Glomerular endothelial cell (primary cell): ENCODE measurements at places on chromosomes 1 and 21. TPM values are rescaled to one million over a fixed set of nuclear protein-coding genes. Genes with fewer than 3 reads are reported as not detected.

- DNase-seq = no peak
Measured at GRCh38 chr21:39386194-39386593, 37.3 kb upstream of the HMGN1 start.

- no peak for DNase-seq
Measured at GRCh38 chr1:2158272-2158671, 36.3 kb downstream of the FAAP20 start.

GRCh38 chr1:223352944-223353343 is 11.0 kb downstream of the SUSD4 start:
- no peak for DNase-seq

DNA sequence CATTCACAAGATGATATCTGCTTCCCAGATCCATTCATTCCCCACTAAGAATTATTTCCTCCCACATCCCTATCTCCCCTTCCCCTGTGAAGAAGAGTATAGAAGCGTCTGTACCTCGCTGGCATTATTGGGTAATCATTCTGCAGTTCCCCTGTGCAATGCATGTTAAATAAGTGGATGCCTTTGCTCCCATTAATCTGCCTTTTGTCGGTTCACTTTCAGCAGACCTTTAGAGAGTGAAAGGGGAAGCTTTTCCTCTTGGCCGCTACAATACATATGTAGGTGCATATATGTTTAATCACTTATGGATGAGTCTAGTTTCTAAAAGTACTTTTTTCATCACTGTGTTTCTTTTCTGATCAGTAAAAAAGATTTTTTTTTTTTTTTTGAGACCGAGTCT is 7.0 kb downstream of the CLCN6 start:
- no peak for DNase-seq

GRCh38 chr1:87089823-87090222 is 175.4 kb downstream of the HS2ST1 start:
- DNase-seq = no peak

- DNase-seq = no peak
Measured at GRCh38 chr1:158059984-158060383, 66.5 kb downstream of the KIRREL1 start.

DNA sequence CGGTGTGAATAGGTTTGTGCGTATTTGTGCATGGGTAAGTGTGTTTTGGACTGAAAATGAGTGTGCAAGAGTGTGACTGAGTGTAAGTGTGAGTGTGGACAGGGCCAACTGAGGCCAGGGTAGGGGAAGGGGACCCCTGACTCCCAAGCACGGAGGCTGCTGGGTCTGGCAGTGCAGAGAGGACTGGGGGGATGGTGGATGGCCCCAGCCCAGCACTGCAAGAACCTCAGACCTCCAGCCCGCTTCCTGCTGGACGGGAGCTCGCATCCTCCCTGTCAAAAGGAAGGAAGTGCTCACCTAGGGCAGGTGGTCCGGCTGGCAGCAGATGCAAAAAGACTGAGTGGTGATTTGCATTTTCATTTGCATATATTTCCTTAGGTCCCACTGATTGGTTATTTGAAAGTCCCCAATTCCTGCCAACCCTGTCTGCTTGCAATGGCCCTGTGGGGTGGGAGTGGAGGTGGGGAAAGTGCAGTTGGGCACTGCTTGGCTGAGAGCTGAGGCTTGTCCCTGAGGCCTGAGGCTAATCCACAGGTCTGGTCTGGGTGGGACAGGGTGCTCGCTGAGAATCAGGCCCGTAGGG is 42.8 kb upstream of the CASZ1 start:
- no peak for DNase-seq

DNA sequence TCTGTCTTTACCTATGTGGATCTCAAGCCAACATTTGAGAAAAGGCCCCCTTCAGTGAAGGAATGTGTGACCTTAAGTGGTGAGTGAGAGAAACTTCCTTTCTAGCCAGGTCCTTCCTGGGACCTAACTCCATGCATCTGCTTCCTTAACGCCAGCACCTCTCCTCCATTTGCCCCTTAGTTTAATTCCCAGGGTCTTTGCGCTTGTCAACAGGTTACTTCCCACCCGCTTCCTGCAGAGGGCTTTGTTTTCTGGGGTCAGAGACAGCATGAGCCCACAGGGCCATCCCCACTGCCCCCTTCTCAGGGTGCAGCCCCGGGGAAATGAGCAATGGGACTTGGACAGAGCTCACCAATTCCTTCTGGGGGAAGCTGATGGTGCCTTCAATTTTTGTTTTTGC is 54.8 kb downstream of the EVA1C start:
- no peak for DNase-seq

- no peak for DNase-seq
Measured at GRCh38 chr1:89451011-89451410, 73.6 kb upstream of the LRRC8B start.

- no peak for DNase-seq
Measured at GRCh38 chr21:45162809-45163208, 88.4 kb downstream of the ADARB1 start.

DNA sequence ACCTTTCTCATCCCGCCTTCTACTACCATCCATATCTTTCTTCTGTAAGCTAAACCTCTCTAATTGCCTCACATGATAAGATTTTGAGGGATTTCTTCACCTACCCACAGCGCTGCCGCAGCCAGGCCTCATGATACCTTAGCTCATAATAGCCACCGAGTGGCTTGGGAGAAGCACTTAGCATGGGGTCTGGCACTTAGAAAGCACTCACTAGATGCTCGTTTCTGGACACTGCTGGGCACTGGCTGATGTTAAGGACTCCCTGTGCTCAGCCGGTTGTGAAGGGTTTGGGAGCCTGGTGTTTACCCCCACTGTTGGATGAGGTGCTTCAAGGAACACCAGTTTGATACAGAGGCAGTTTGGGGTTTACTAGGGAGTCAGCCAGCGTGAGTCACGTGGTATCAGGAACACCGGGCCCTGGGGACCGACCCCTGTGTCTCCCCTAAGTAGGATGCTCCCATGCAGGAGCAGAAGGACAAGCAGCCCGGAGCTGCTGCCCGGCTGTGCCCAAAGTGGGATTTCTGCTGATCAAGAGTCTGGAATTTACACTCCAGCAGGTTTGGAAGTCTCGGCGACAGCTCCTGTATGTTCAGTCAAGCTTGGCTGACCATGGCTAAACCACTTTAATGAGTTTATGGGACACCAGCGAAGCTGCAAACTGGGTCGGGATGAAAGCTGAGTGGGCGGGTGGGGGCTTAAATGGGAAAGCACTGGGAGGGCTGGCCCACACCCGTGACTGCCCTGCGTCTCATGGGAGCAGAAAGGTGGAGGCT is 63.3 kb downstream of the GALNT2 start:
- DNase-seq = no peak

- DNase-seq = no peak
Measured at GRCh38 chr1:100485855-100486258, 52.1 kb upstream of the GPR88 start.

DNA sequence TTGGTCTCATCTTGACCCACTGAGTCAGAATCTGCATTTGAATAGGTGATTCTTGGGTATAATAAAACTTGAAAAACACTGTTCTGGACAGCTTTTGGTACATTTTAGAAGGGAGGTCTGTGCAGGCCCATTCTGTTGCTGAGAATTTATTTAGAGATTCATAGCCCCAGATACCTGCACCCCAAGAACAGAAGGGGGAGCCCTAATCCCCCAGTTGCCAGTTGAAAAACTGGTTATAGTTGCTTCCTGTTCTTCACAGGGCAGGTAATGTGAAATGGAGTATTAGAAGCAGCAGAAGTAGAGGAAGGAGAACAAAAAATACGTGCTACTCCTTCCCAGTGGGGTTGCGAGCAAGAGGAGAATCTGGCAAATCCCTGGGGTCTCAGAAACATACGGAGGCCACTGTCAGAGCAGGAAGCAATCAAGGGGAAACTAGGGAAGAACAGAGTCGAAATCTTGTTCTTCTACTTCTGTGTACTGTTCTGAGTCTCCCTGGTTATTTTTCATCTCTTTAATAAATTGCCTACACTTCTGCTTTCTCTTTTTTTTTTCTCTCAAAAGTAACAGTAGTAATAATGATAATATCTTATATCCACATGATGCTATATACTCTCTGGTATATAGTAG is 4.6 kb upstream of the CLCA2 start:
- DNase-seq = peak; percentile 9

DNA sequence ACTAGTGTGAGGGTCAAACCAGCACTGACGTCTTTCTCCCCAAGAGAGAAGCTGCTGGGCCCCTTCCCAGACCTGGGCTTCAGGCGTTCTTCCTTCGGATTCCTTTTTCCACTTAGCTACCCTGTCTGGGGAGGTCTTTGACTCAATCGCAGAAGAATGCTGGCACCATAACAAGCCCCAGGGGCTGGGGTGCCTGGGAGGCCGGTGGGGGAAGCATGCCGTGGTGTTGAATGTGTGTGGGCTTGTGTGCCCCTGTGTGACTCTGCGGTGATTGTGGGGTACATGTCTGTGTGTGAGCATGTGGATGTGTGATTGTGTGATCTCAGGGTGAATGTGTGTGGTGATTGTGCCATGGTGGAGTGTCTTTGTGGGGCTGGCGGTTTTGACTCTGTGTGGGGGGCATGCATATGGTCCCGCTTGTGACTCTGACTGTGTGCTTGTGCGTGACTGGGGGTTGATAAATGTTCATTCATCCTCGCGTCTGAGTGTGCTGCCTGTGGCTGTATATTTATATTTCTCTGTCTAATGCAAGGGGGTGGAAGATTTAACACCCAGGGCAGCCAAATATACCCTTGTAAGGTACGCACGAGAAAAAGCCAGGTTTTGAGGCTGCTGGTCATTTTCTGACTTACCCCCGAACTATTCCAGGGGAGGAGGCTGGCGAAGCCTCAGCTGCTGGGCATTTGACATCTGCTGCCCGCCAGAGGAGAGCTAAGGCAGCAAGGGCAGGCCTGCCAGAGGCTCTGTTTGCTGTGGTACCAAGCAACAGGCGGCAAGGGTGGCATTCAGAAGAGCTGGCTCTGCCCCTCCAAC is 1.1 kb upstream of the SYNC start:
- DNase-seq = no peak

DNA sequence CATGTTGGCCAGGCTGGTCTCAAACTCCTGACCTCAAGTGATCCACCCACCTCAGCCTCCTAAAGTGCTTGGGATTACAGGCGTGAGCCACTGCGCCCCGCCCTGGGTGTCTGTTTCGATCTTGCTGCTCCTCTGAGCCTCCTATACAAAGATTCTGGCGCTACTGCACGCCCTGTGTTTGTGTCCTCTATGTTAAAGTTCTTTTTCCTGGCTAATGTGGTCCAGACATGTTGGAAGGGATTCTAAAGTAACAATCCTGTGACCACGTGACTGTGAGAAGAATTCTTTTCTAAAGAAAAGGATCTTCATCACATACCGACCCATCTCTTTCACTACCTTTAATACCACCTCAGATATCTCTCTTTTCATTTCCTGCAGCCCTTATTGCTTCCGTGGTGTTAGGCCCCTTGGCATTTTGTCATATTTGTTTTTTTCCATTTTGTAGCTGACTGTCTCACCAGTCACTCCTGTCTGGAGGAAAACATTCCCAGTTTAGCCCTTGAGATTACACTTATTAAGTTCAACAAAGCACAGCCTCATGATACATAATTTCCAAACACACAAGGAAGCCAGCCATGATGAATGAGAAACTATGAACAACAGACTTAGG is 27.2 kb upstream of the ENO1 start:
- no peak for DNase-seq

DNA sequence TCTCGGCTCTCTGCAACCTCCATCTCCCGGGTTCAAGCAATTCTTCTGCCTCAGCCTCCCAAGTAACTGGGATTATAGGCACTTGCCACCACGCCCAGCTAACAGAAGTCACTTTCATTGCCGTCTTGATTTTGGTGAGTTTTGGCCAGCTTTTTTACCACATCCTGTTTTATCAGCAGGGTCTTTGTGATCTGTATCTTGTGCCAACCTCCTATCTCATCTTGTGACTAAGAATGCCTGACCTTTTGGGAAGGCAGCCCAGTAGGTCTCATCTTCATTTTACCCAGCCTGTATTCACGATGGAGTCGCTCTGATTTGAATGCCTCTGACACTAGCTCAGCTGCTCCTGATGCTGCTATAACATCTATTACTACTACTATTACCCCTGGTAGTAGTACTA is 46.8 kb upstream of the BARHL2 start:
- no peak for DNase-seq

- no peak for DNase-seq
Measured at GRCh38 chr1:7120863-7121621, 335.8 kb downstream of the CAMTA1 start.

- DNase-seq = no peak
Measured at GRCh38 chr21:41667136-41667535, 99.7 kb downstream of the RIPK4 start.

DNA sequence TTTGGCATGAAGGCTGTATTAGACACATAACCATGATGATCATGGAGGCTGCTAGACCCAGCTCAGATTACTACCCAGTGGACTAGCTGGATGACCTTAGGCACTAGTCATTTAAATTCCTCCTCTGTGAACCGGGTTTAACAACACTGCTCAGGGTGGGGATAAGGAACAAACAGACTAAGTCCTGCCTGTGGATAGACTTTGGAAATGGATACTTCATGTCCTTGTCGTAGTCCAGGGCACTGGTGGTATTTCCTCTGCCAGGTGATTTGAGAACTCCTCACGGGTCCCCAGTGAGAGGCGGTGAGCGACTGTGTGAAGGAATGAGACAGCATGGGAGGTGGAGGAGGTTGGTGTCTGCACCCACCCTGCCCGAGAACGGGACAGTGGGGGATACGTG is 72.9 kb upstream of the SELENON start:
- no peak for DNase-seq

- DNase-seq = no peak
Measured at GRCh38 chr1:89453123-89453972, 71.3 kb upstream of the LRRC8B start.

- DNase-seq = no peak
Measured at GRCh38 chr21:40162075-40162474, 294.8 kb downstream of the PCP4 start.

GRCh38 chr1:111369177-111369576 is 58.4 kb downstream of the OVGP1 start:
- no peak for DNase-seq

The HAO2 gene
- not detected in 2 replicates for total RNA-seq

The GSTM5 gene
- total RNA-seq = not detected in 2 replicates

The TRIM46 gene
- 9.9 and 11.8 TPM in 2 replicates for total RNA-seq

The SPRR2D gene
- not detected in 2 replicates for total RNA-seq

The CENPF gene
- 10.3 and 13.1 TPM in 2 replicates for total RNA-seq

The C4BPB gene
- not detected in 2 replicates for total RNA-seq

The UCHL5 gene
- 17.7 and 31.3 TPM in 2 replicates for total RNA-seq

The KRTAP25-1 gene
- not detected in 2 replicates for total RNA-seq

The OR2T29 gene
- total RNA-seq = not detected in 2 replicates

The SPRR1A gene
- total RNA-seq = not detected in 2 replicates

The BCAS2 gene
- total RNA-seq = 42.5 and 45.1 TPM in 2 replicates

The KIF17 gene
- total RNA-seq = 9.3 and 16.3 TPM in 2 replicates
